Retina (tissue), 1 donor: ENCODE measurements at places on chromosomes 5 and 9.
A peak's percentile ranks its signal among the peaks of the same experiment; 100 is the strongest.

GRCh38 chr5:78236046-78236445 is 58.5 kb downstream of the AP3B1 start:
- DNase-seq = no peak

- DNase-seq = no peak
These were observed 10.7 kb downstream of the CAMSAP1 start for GRCh38 chr9:135896626-135897025.

DNA sequence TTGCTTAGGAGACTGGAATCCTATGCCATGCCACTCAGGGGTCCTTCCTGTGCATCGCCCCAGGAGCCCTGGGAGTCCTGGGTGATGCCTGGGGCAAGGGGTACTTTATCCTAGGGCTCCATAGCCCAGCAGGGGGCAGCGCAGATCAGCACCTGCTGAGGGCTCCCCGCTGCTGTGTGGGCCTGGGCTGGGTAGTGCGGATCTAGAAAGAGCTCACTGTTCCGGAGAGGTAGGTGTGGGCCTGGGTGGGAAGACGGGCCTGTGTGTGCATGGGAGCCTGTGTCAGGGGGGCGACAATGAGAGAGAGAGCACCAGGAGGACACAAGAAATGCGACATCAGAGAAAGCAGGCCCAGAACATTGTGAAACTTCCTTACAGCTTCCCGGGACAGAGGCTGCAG is 11.4 kb upstream of the DAB2IP start:
- DNase-seq = peak; percentile 56

DNA sequence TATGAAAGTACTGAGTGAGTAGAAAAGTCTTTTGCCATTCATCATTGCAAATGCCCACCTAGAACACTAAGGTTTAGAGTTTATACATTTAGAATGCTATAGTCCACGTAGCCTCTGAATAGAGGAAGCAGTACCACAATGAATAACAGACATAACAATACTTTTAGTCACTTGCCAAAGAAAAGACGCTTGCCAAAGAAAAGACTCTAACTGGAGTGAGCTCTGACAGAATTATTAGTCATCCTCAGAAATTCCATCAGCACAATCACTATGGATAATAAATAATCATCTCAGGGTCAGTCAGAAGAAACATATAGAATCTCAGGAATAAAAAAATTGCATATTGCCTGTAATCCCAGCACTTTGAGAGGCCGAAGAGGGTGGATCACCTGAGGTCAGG is 168.5 kb upstream of the TARS1 start:
- no peak for DNase-seq

DNA sequence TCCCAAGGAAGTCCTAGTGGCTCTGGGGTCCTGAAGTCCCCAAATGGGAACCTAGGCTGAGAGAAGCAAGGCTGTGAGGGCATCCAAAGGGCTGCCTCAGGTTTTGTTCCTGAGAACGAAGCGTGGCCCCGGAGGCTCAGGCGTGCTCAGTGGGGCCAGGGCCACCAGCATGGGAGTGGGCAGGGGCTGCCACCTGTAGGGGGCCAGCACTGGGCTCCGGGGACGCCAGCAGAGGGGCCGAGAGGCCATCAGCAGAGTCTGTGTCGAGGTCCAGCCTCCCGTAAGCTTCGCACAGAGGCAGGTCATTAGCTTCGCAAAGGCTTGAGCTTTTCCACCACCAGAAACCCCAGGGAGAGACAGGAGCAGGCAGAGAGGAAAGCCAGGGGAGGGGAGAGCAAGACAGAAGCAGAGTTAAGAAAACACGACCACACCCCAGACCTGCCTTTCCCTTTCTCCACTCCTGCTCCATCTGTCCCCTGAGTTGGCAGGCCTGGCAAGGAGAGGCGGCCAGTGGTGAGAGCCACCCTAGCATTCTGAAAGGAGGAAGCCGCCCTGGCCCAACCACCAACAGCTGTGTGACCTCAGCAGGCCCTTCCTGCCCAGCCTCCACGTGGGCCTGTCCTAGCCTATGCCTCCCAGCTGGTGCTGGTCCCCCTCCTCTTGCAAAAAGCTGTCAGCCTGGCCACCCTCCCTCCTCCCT is 5.5 kb upstream of the SURF6 start:
- no peak for DNase-seq
